ENCODE measurements at places on chromosomes 7 and 10.

DNA sequence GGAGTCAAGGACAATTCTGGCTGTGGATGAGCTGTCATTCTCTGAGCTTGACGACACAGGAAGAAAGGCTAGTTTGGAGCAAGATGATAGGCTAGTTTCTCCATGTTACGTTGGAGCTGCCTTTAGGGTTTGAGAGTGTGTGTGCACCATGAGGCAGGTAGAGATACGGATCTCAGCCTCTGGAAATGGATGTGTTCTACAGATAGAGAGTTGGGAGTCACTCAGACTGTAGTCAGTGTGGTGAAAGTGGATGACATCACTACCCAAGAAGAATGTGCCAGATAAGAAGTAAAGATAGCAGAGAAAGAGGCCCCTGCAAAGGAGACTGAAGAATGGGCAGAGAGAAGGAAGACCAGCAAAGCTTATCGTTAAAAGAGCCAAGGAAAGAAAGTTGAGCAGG lies 42.4 kb downstream of the PNLIPRP3 start:
- no peak for DNase-seq

DNA sequence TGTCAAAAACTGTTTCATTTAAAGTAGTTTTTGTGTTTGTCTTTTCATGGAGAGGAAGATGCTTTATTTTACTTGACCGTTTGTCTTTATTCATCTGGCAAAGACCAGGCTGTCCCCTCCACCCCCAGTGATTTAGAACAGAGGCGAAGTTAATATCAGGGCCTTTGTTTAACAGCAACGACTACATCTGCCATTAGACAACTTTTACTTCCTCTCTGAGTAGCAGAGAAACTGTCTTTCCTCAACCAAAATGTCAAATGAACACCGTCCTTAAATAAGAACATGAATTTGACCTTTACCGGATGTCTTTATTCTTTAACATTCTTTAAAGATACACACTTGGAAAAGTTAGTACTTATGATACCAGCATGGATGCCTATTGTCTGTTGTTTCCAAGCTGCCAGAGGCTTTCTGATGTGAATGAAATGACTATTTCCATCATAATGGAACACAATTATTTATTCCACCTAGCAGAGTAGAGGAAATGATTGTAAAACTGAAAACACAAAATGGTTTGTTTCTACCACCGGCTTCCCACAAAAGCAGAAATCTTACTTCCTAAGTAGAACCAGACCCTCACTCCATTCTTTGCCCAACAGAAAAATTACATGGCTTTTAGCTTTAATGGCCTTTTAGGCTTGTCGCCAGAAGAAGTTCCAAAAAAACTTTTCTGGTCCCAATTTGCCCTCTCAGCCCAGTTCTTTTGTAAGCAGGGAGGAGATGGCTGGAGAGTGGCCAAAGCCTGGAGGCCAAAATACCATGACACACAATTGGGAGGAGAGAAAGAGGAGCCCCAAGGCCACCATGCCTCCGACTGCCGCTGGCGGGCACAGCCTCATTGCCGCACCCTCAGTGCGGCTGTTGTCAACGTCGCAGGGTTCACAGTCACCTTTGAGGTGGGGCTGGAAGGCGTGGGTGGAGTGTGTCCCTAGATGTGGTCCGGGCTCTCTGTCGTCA lies 168.5 kb downstream of the TEX36 start:
- no peak for DNase-seq

DNA sequence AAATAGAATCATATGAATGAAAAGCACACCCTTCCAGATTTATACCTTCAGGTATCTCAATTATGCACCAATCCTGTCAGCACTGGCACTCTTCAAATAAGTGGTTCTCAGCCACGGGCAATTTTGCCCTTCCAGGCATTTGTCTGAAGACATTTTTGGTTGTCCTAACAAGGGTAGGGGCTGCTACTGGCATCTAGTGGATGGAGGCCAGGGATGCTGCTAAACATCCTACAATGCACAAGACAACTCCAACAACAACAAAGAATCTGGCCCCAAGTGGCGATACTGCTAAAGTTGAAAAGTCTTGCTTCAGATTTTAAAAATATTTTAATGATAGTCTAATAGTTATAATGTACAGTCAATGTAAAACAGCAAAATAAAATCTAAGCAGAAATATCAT lies 16.1 kb downstream of the CCDC186 start:
- DNase-seq, result no peak

DNA sequence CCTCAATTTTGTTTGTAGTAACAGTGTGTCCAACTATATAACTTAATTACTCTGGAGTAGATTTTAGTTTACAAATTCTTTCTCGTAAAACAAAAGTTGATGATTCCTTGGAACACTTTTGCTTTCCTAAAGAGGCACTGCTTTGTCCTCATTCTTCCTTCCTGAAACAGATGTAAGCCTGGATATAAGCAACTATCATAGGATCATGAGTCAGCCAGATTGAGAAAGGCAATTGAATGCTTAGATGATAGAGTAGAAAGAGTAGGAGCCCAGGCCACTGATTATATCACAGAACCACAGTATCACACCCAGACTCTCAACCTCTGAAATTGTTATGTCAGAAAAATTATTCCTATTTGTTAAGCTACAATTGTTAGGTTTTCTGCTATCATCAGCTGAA lies 69.9 kb downstream of the TMEM106B start:
- DNase-seq, result no peak

DNA sequence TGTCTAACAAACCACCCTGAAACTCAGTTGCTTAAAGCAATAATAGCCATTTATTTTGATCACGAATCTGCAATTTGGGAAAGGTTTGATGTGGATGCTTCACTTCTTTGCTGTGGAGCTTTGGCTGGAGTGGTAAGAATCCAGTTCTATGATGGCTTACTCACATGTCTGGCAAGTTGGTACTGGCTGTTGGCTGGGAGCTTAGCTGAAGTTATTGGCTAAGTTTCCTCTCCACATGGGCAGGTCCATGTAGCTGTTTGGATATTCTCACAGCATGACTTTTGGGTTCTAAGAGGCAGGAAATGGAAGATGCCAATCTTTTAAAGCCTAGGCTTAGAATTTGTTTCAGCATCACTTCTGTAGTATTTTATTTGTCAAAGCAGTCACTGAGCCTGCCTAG lies 277.6 kb upstream of the NRP1 start:
- no peak for DNase-seq

GRCh38 chr10:11679946-11680345 lies 62.2 kb upstream of the ECHDC3 start:
- no peak for DNase-seq

DNA sequence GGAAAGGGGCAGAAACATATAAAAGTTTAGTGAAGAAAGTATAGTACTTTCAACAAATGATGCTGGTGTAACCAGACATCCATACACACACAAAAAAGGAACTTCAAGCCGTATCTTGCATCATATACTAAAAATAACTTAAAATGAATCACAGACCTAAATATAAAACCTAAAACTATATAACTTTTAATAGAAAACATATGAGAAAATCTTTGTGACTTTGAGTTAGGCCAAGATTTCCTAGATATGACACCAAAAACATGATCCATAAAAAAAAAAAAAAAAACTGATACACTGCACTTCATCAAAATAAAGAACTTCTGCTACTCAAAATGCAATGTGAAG lies 40.9 kb downstream of the NUDCD3 start:
- DNase-seq, result no peak

DNA sequence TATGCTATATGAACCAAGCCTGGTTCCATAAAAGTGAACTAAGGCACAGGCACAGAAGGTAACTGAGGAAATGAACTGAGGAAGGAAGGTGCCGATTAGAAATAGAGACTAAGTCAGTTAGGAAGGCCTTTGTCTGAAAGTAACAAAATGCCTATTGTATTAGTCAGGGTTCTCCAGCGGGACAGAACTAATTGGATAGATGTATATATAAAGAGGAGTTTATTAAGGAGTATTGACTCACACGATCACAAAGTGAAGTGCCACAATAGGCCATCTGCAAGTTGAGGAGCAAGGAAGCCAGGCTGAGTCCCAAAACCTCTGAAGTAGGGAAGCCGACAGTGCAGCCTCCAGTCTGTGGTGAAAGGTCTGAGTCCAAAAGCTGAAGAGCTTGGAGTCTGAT lies 13.9 kb upstream of the PLXNA4 start:
- no peak for DNase-seq

DNA sequence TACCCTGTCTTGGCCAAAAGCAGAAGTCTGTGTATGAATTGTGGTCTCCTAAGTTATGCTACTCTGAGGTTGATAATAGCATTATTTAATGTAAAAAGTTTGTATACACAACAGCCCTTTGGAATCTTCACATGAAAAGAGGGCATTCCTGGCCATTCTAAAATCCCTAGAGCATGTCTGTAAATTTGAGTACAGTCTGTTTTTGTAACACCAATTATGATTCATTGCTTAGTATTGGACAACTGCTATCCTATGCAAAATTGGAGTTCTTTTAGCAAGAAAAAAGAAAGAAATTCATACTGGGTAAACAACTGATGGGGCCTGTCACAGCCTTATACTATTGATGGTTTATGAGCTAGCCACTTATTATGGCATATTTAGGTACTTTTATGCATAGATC lies 10.2 kb downstream of the CUTC start:
- DNase-seq, result no peak

GRCh38 chr7:50477640-50478039 lies 27.5 kb upstream of the FIGNL1 start:
- no peak for DNase-seq

DNA sequence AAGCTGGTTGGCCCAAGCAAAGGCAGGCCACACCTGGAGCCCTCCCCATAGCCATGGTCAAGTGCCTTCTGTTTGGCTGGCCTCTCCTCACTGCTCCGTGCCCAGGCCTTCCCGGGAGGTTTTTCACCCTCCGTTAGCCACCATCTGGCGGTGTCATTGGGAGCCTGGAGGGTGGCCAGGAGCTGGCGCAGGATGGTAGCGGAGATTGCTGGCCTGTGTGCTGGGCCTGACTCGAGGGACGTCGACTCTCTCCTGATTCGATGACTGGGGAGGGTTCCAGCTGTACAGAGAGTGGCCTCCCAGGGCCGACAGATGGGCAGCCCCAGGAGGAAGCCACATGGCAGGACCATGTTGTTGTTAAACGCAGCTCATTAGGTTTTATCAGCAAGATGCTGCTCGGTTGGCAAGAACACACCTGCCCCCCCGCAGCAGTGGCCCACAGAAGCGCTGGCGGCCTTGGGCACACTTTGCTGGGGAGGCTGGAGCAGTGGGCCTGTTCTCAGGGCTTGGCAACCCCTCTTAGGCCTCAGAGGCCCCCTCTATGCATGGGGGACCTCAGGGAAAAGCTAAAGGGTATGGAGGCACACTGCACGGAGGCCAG lies 64.0 kb upstream of the CACUL1 start:
- no peak for DNase-seq

- no peak for DNase-seq
Observed at GRCh38 chr7:130989101-130989795, 255.2 kb upstream of the KLF14 start.

DNA sequence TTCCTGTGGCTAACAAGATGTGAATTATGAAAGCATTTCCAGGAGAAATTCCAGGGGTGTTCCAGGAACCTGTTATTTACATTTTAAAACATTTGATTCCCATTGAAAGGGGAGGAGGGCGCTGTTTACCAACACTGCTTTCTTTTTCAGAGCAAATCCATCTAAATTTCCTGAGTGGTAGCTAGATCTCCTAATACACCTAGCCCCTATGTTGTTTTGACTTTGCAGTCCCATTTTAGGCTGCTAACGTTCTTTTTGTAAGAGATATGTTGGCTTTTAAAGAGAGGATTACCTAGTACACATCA lies 130.8 kb downstream of the TCF7L2 start:
- DNase-seq, result no peak

DNA sequence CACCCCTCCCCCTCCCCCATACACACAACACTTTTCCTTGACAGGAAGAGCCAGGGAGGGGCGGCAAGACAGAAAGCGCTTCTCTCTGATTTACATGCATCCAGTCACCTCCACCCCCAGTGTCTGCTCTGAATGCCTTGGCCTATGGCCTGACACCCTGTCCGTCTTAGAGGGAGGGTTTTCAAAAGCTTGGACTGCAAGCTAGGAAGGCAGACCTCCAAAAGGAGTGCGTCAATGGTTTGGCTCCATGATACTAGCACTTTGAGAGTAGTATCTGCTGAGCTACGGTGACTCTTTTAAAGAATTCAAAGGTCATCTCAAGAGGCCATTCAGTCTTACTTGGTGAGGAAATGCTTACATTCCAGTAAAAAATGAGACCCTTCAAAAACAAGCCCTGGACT lies 20.3 kb upstream of the PAX2 start:
- no peak for DNase-seq

GRCh38 chr7:1887251-1887650 lies 217.2 kb downstream of the ELFN1 start:
- DNase-seq, result no peak

DNA sequence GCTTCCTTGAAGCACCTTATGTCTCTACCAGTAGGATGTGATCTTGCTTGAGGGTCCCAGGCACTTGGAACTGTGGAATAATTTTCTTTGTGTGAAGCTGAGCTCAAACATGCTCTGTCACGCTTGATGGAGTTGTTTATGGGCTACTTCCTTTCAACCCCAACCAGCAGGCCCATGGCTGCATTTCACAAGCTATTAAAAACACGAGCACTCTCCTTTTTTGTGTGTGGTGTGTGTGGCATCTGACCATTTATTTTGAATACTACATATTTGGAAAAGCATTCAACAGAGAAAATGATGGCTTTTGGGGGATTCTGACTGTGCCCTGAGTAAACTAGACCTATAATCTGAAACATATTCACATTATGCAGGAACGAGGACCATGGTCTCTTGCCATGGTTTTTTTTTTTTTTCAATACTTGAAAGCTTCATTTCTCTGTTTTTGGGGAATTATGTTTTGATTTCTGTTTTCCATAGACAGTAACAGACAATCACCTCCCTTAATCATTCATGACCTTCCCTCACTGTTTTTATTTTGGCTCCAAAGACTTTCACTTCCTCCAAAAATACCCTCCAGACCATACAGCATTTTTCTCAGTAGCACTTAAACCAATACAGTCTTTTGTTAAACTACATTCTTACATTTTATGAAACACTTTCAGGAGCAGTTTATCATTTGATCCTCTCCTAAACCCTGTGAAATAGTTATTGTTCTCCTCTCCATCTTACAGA lies 233.6 kb upstream of the BMPER start:
- DNase-seq, result no peak

DNA sequence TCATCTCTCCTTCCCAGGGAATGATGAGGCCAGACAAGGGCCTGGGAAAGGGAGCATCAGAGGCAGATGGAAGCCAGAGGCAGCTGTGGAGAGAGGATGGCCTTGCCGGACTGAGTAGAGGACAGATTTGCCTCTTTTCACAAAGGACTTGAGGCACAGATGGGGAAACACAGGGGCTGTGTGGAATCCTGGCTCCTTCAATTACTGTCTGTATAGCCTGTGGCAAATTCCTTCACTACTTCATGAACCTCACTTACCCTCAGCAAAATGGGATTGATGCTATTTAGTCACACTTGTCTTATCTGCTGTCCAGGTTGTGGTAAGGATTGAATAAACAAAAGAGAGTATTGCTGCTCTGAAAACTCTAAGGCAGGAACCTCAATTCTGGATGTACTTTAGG lies 40.3 kb downstream of the SLC25A28 start:
- DNase-seq, result no peak

DNA sequence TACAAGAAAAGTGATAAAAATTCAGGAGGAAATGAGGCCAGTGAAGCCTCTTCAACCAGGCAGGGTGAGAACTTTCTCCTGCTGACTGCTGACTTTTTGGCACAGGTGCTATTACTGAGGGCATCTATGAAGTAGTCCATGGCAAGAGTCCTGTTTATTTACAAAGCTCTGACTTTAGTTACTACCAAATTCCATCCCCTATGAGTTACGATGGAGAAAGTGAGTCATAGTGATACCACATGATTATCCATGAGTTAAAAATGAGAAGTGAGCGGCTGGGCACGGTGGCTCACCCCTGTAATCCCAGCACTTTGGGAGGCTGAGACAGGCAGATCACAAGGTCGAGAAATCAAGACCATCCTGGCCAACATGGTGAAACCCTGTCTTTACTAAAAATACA lies 19.9 kb downstream of the CCDC3 start:
- DNase-seq, result no peak

All from ascending aorta (tissue), 2 donors.